WTC11 (cell line): ENCODE measurements at places on chromosomes 2 and 18. TPM values are rescaled to one million over a fixed set of nuclear protein-coding genes. Genes with fewer than 3 reads are reported as not detected.

Gene ANKRD30BL
- total RNA-seq, result 0.39 to 0.76 TPM (median 0.48 TPM) in 3 replicates

DNA sequence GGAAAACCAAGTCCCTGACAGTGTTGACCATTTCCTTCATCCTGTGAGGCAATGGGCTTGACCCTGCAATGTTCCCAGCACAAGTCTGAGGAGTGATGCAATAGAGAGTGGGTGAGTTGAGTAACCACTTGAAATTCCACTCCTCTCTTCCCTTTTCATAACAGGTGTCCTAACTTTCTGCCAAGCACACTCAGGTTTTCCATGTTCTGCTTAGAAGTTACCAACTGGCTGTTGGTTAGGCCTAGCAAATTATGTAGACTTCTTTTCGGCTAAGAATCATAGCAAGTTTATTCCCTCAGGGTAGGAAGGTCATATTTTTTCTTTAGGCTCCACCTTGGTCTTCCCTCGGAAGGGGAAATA lies 11.5 kb downstream of the GNLY start:
- H3K4me1 ChIP-seq, result peaks cover 28% of the 10 kb centered on the region
- H3K36me3 ChIP-seq, result no peaks in the 10 kb centered on the region
- peaks cover 12% of the 10 kb centered on the region for H3K27me3 ChIP-seq
- no peak overlapping the region for H3K27ac ChIP-seq
- no peak overlapping the region for H3K4me3 ChIP-seq

- no peak overlapping the region for H3K4me3 ChIP-seq
- H3K27me3 ChIP-seq, result no peaks in the 10 kb centered on the region
- H3K36me3 ChIP-seq, result no peaks in the 10 kb centered on the region
- H3K27ac ChIP-seq, result no peak overlapping the region
- H3K4me1 ChIP-seq, result peaks cover 11% of the 10 kb centered on the region
These were observed 656.0 kb downstream of the TDRD15 start for GRCh38 chr2:21779786-21780185.

GRCh38 chr2:66568650-66569300 lies 133.8 kb downstream of the MEIS1 start:
- no peak overlapping the region for H3K27ac ChIP-seq
- H3K27me3 ChIP-seq, result peaks cover 12% of the 10 kb centered on the region
- H3K36me3 ChIP-seq, result no peaks in the 10 kb centered on the region
- H3K4me1 ChIP-seq, result peaks cover 26% of the 10 kb centered on the region

DNA sequence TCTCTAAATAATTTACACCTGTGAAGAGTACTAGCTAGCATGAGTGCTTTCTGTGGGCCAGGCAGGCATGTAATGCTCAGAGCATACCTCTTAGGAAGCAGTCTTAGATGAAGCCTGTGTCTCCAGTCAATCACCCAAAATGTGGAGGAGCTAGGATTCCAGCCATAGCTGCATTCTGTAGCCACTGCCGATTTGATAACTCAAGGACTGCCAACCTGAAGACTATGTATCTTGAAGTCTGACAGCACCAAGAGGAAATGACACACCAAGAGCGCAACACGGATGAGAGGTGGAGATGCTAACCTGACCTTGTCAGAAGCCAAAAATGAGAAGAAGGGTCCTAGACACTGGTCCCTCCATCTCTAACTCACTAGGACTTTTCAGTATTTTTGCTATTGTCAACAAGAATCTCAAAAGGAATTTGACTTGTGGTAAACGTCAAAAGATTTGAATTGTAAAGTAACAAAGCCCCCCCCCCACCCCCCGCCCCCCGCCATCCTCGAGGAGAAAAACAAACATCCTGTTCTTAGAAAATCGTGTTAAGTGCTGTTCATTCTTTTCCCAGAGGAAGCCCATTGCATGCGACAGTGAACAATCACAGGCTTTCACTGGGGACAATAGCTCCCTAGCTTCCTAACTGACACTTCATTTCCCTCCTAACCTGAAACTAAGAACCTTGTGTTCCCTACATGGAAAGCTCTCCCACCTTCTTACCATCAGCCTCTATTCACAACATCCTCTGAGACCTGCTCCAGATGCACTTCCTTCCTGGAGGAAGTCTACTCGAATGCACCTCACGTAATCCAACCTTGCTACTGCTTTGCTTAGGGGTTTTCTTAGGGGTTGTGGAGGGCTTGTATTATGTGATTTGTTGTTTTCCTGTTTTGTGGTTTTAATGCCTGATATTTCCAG lies 14.7 kb downstream of the CDC42EP3 start:
- H3K4me3 ChIP-seq, result peak overlapping the region; percentile 24
- peaks cover 90% of the 10 kb centered on the region for H3K4me1 ChIP-seq
- H3K27ac ChIP-seq, result peak overlapping the region; percentile 85

- H3K27ac ChIP-seq, result peak overlapping the region; percentile 89
- H3K27me3 ChIP-seq, result peaks cover 5% of the 10 kb centered on the region; the same call in 1 of the 2 replicates
- no peak for DNase-seq
- H3K4me3 ChIP-seq, result no peak overlapping the region; the same call in 1 of the 2 replicates
- peaks cover 28% of the 10 kb centered on the region for H3K4me1 ChIP-seq
These were observed 77.1 kb upstream of the UGP2 start for GRCh38 chr2:63764630-63765029.

DNA sequence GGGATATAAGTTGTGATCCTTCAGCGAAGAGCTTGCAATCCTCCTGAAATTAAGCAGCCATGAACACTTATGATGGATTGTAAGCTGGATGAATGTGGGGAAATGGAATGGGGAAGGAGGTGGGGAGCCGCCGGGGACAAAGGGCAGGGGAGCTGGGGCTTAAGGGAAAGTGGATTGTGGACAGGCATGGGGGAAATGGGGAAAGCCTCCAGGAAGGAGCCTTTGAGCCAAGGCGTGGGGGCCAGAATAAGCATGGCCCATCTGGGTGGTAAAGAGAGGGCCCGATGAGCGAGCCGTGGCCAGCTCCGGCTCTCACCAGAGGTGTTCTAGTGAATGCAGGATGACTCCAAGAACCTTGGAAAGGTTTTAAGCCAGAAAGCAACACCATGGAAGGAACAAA lies 124.0 kb downstream of the SMAD7 start:
- H3K36me3 ChIP-seq, result 0 out of 2 replicates have a peak, but pooled peaks cover 8% of the 10 kb centered on the region
- H3K27me3 ChIP-seq, result peaks cover 4% of the 10 kb centered on the region; the same call in 1 of the 2 replicates
- H3K4me1 ChIP-seq, result peaks cover 54% of the 10 kb centered on the region
- peak; percentile 9 for DNase-seq
- 0 out of 2 replicates have a peak overlapping the region, but pooled peaks have one; percentile 12 for H3K4me3 ChIP-seq
- peak overlapping the region; percentile 66 for H3K27ac ChIP-seq
